SK-N-SH treated with all-trans-retinoic acid at 6 μM for 48 hours (cell line): ENCODE measurements at places on chromosomes 5 and 9.

- ATAC-seq: no peak
These were observed 223.2 kb upstream of the ACO1 start for GRCh38 chr9:32161209-32161608.

GRCh38 chr5:123367739-123368138 lies 55.5 kb downstream of the CEP120 start:
- ATAC-seq: no peak

DNA sequence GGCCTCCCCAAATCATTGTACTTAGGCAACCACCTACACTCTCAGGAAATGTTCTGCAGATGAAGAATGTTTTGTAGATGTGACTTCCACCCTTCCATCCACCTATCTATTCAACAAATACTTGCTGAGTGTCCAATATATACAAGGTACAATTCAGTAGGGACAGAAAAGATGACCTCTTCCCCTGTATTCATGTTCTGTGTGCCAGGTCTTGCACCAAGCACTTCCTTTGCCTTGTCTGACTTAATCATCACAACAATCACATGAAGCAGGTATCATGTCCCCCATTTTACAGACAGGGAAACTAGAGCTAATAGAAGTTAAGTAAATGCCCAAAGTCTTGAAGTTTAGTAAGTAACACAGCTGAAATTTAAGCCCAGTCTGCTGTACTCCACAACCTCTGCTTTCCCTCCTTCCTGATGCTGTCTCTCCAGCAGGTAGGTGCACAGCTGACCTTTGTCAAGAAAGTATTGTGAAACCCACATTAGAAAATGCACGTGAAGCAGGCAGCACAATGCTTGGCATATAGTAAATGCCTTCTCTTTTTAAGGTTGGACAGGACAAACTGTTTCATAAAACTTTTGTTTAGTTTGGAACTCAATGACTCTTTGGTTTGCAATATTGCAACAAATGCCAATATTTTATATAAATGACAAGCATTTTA lies 296.5 kb downstream of the DEPDC1B start:
- ATAC-seq: no peak

GRCh38 chr9:75242426-75242825 lies 154.1 kb downstream of the OSTF1 start:
- ATAC-seq: no peak

DNA sequence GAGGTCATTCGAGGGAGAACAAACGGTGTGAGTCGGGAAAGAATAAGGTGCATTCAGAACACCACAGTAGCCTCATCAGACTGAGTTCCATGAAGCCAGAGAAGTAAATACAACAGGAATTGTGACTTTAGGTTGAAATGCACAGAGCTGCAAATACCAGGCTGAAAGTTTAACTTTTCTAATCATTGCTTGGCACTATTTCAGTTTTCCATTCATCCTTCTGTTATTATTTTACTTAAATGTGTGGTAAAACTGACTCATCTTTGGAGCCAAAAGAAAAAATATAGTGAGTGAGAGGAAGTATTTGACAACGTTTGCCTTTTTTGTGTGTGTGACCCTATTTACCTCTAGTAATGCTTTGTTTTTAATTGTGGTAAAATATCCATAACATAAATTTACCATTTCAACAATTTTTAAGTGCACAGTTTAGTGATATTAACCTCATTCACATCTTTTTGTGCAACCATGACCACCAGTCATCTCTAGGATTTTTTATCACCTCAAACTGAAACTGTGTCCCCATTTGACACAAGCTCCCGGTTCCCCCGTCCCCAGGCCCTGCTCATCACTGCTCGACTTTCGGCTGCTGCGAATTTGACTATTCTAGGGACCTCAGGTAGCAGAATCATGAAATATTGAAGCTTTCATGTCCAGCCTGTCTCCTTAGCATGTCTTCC lies 166.8 kb downstream of the HSD17B3 start:
- ATAC-seq: no peak

GRCh38 chr9:105930011-105930627 lies 235.8 kb downstream of the TMEM38B start:
- ATAC-seq: no peak

GRCh38 chr5:14946815-14947620 lies 75.4 kb upstream of the ANKH start:
- peak; percentile 70 for ATAC-seq
